Stimulated activated CD4-positive, alpha-beta T cell treated with anti-CD3 and anti-CD28 coated beads, TNF-alpha, amount 100 ng/mL, for 24 hours (primary cell): ENCODE measurements at places on chromosomes 2 and 18.

DNA sequence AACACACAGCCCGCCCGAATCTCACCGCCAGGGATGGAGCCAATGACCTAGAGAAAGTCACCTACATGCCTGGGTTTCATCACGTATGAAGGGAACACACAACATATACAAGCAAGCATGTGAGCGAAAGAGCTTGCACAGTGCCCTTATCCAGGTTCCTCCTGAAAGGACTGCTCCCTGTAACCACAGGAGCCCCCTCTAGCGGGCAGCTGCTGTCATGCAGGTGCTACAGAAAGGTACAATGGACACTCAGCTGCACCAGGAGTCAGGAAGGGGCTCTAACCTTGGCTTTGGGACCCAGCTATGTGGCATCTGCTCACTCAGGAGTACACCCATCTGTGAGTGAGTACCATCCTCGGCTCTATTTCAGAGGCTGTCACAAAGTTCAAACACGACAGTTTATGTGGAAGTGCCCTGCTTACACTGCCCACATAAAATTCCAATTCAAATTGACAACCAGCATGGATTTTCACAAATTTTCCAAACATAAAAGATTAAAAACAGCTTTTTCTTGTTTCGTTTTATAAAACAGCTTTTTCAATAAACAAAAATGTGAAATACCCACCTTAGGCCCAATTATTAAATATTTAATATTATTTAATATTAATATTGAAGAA is 3.5 kb downstream of the NDUFA10 start:
- peak; percentile 32 for DNase-seq

GRCh38 chr2:158835431-158835830 is 40.3 kb downstream of the DAPL1 start:
- DNase-seq, result no peak

- DNase-seq, result no peak
These were observed 111.4 kb downstream of the DCDC2C start for GRCh38 chr2:3814706-3815245.

DNA sequence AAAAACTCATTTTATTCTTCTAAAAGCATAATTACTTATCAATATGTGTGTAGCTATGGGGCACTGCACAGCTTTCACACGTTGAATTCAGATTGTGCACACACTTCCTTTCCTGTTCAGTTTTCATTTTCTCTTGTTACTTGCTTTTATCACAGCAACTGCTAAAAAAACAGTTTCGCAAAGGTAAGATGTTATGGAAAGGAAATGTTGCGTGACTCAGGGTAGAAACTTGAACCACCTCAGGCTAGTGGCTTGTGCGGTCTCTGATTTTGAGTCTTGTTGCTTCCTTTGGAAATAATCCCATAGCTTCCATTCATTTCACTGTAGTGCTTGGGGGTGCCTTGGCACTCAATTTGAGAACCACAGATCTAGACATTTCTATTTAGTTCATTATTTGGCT is 171.9 kb downstream of the FMNL2 start:
- DNase-seq, result no peak

- no peak for DNase-seq
These were observed 36.2 kb downstream of the CCDC178 start for GRCh38 chr18:33404244-33404873.

GRCh38 chr2:110832740-110833139 is 100.4 kb downstream of the ACOXL start:
- DNase-seq, result no peak

- DNase-seq, result no peak
These were observed 12.2 kb upstream of the ACKR3 start for GRCh38 chr2:236557306-236558030.

DNA sequence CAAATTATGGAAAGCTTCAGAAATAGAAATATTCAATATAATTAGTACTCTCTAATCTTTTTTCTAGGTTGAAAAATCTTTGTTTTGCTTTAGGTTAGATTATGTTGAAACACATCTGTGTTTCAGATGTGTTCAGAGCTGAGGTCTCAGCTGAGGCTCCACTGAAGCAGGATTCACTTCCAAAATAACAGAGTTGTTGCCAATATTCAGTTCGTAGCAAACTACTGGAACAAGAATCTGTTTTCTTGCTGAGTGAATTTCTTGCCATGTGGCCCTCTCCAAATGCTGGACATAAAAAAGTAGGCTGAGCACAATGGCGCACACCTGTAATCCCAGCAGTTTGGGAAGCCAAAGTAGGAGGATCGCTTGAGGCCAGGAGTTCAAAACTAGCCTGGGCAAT is 8.7 kb downstream of the PHOSPHO2 start:
- no peak for DNase-seq

DNA sequence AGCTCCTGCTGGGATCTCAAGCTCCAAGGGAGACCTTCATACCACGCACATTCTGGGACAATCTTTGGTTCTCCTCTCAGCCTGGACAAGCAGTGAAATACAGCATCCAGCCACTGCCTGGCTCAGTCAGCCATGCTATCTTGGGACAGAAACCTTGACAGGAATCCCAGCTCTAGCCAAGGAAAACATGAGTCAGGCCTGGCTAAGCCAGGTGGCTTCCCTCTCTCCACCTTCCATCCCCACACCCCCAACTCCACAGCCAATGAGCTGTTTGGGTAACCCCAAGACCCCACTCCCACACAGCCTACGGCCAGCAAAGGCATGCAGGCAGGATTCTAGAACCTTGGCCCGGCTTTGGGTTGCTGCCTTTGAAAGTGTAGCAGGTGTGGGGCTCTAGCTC is 64.9 kb downstream of the MCFD2 start:
- DNase-seq, result no peak

DNA sequence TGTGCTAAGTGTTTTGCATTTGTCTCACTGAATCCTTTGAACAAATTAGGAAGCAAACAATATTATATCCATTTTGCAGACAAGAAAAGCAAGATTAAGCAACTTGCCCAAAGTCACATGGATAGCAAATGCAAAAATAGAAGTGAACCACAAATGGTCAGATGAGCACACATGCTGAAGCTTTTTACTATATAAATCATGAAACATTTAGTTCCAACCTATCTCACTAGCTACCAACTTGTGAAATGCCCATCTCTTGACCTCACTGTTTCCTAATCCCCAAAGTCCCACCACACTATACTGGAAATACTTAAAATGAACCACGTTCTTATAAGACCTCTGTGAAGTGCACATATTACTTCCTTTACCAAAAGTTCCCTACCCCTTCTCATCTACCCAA is 380.5 kb downstream of the ERBB4 start:
- no peak for DNase-seq

GRCh38 chr2:71346065-71346464 is 14.5 kb downstream of the ZNF638 start:
- DNase-seq, result no peak

- DNase-seq, result no peak
These were observed 7.0 kb downstream of the LPIN1 start for GRCh38 chr2:11753452-11753885.

DNA sequence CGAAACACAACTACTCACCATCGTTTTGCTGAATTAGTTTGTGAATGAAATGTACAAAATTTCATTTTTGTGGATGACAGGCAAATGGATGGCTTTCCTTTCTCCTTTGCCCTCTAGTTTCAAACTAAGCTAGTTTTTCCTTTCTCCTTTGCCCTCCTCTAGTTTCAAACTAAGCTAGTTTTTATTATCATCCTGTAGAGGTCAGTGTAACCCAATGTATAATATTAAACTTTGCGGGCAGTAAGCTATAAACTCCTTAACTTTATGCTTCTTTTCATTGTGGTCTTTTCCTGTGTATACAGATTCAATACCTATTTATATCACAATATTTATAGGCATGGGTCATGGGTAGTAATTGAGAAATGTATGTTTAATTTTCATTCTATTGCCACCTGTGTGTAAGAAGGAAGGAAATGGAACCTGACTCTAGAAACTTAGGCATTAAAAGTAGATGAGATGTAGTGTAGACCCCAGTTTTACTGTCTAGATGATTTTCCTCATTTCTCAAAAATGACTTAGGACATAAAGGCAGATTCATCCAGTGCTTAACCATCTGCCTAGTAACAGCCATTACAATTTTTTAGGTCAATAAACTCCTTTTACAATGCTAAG is 58.1 kb downstream of the MAP3K19 start:
- no peak for DNase-seq
